K562 (cell line): ENCODE measurements at places on chromosomes 6 and 20. TPM values are rescaled to one million over a fixed set of nuclear protein-coding genes. Genes with fewer than 3 reads are reported as not detected.

APCDD1L gene
- total RNA-seq = not detected in 2 replicates

CLPSL1 gene
- total RNA-seq = not detected in 2 replicates

CCN6 gene
- total RNA-seq = 0.47 TPM in 1 of 2 replicates, not detected in the other

PAQR8 gene
- 5.4 and 7.1 TPM in 2 replicates for total RNA-seq

ANKRD66 gene
- total RNA-seq = not detected in 2 replicates

TTK gene
- total RNA-seq = 37.7 and 38.3 TPM in 2 replicates

NKX2-4 gene
- total RNA-seq = not detected in 2 replicates

HLA-DMB gene
- 0.18 and 0.38 TPM in 2 replicates for total RNA-seq

DEF6 gene
- total RNA-seq = 30.9 and 37.8 TPM in 2 replicates

CST4 gene
- total RNA-seq = not detected in 2 replicates

BCAS4 gene
- 1.5 and 2.0 TPM in 2 replicates for total RNA-seq

PRND gene
- total RNA-seq = not detected in 2 replicates

DNA sequence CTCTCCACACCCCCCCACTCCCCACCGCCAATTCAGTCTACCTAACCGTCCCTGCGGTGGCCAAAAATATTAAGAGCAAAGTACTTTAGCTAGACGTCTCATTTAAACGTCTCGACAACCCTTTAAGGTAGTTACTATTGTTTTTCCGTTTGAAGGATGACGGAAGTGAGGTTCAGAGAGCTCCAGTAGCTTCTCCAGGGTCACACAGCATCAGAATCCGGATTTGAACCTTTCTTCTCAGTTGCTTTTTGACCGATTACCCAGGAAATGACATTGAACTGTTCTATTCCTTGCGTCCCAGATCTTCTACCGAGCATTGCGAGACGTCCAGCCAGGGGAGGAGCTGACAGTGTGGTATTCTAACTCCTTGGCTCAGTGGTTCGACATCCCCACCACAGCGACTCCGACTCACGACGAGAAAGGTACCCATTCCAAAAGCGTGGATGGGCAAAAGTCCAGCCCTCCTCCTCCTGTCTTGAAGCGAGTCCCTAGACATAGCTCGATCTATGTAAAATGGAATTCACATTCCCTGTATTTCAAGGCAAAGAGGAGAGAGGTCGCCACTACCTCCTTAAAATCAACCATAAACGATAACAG, 2.4 kb downstream of the PRDM13 start:
- DNase-seq = no peak

DNA sequence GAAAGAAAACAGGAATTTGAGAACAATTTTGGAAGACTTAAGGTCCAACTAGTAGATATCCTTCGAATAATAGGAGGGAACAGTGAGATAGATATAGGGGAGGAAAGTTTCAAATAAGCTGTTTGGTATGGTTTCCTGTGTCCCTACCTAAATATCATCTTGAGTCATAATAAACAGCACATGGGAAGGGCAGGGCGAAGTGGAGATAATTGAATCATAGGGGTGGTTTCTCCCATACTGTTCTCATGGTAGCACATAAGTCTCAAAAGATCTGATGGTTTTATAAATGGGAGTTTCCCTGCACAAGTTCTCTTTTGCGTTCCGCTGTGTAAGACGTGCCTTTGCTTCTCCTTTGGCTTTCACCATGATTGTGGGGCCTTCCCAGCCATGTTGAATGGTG, 39.5 kb upstream of the ENPP5 start:
- no peak for DNase-seq

DNA sequence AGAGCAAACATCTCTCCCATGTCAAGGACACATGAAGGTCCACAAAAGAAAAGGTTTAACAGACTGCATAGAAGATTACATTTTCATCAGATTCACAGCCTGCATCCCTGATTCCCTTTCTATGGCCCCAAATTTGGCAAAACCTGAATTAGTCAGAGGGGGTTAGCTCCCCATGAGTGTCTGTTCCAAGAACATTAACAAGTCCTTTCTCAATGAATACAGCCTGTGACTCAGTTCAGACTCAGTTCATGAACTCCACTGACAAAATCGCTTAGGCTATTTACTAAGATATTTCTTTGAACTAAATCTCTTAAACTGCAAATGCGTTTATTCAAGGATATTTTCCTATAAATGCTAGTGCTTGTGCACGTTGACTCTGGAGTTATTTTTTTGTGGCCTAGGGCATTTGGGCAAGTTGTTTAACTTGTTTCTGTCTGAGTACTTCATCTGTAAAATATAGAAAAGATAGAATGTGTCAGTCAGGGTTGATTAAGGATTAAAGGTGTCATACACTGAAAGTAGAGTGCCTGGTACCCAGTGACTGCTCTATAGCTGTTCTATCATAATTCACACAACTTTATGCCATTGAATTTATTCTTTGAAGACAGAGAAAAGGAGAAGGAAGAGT, 422.6 kb downstream of the HTR1B start:
- DNase-seq = no peak

GRCh38 chr6:68633281-68633971, 1.7 kb upstream of the ADGRB3 start:
- DNase-seq = no peak

DNA sequence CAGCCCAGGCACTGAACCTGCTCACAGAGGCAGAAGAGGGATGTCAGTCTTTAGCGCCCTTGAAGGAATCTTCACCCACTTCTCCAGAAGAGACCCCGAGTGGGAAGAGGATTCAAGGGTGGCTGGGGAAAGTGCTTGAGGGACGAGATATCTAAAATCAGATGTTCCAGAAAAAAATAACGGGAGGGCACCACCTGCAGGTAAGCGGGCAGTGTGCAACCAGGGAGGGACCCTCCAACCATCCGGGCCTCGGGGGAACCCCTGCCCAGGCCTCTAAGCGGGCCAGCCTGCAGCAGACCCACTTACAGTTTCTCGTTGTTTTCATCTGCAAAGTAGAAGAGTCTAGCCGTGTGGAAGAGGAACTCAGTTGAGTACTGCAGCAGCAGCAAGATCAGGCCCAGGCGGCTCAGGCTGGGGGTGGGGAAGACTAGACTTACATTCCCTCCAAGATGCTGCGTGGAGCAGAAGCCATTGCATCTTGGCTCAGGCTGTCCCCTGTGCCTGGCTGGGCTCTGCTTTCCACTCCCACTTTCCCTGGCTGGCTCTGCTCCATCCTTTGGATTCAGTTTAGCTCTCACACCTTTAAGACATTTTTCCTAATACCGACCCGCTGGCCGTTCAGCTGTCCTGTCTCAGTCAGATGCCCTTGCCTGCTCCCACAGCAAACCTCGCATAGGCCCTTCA, 71.0 kb downstream of the TRAM2 start:
- DNase-seq = no peak

DNA sequence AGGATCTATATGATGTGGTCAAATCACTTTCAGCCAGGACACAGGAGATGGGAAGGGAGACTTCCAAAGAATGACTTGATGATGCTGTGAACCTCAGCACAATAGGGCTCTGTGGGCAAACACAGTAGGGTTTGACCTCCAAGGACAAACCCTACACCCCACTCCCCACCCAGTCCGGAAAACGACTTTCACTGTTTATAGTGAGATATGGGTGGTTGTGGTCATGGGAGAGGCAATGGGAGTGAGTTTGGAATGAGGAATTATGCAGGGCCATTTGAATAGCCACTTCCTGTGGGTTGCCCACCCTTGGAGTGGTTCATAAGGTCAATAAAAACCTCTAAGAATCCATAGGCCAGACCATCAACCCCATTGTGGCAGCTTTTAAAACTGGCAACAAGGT, 38.4 kb upstream of the PRND start:
- no peak for DNase-seq

GRCh38 chr6:107676042-107676441, 148.1 kb downstream of the SCML4 start:
- DNase-seq = no peak

GRCh38 chr6:50829049-50829448, 10.4 kb downstream of the TFAP2B start:
- no peak for DNase-seq

GRCh38 chr20:34558320-34559218, at the start of gene MAP1LC3A:
Gene MAP1LC3A, plus strand, starts transcription at chr20:34558718. Its CDS starts 151 bp downstream, at chr20:34558869.
- DNase-seq = peak; percentile 68

DNA sequence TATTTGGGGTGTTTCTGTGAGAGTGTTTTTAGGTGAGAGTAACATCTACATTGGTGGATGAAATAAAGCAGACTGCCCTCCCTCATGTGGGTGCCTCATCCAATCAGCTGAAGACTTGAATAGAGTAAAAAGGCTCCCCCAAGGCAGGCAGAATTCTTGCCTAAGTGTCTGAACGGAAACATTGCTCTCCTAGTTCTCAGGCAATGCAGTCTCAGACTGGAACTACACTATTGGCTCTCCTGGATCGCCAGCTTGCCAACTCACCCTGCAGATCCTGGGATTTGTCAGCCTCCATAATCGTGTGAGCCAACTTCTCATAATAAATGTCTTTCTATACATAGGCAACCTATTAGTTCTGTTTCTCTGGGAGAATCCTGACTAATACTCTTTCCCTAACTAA, 5.5 kb upstream of the TMEM170B start:
- DNase-seq = no peak

- DNase-seq = no peak
Measured at GRCh38 chr6:136763255-136763654, 29.0 kb downstream of the MAP3K5 start.

GRCh38 chr6:83055366-83055964, 10.2 kb downstream of the UBE3D start:
- peak; percentile 59 for DNase-seq

DNA sequence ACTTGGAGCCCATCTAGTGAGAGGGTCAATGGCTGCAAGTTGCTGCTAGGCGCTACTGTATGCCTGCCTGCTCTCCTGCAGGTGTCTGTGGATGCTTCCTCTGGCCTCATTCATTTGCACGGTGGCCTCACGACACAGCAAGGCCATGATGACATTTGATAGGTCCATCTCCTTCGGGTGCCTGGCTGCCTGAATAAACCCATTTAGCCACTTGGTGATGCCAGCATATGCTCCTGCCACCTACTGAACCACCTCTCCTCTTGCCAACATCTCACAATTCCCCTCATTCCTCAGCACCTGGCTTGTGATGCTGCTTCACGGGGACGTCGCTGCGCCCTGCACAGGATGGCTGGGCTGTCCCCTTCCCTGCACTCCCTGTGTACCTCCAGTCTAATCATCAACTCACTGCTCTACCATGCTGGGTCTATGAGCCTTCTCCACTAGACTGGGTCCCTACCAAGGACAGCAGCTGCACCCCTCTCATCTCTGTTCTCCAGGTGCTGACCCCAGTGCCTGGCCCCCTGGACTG, 51.1 kb downstream of the AGPAT4 start:
- DNase-seq = no peak

- peak; percentile 38 for DNase-seq
Measured at GRCh38 chr6:24522228-24523176, 27.7 kb downstream of the ALDH5A1 start.

- DNase-seq = no peak
Measured at GRCh38 chr20:21710341-21710740, 4.9 kb downstream of the PAX1 start.

GRCh38 chr6:89084954-89085353, 4.4 kb downstream of the PNRC1 start:
- no peak for DNase-seq

DNA sequence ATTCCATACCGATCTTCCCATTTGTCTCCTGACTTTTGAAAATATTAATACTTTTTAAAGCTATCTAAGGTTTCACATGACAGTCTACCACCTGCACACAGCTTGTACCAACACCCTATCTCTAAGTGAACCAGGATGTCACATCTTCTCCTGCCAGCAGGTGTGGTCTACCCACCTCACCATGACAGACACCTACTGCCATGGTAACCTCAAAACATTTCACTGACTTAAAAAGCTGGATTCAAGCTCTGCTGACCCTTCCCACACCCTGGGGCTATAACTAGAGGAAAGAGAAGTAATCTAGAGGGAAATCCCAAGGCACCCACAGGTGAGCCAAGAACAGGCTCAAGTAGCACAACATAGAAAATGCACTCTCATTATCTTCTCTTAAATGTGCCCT, 1.2 kb downstream of the SLC17A3 start:
- DNase-seq = no peak

DNA sequence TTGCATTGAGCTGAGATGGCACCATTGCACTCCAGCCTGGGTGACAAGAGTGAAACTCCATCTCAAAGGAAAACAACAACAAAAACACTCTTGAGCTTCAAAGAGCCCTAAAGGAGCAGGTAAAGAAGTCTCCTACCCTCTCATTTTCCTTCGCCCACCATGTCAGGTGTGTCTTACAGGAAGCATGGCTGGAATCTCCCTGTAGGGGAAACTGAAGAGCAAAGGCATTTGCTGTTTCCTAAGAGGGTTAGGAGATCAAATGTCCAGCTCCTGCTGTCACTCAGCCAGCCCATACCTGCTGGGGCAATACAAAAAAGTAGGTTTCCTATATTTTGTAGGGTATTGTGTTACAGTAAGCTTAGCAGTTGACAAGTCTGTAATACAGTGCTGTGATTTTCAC, 43.3 kb downstream of the SPATA2 start:
- DNase-seq = no peak

- no peak for DNase-seq
Measured at GRCh38 chr6:88368071-88368787, 202.1 kb upstream of the CNR1 start.

GRCh38 chr6:148507774-148508173, 165.1 kb downstream of the SASH1 start:
- DNase-seq = no peak

DNA sequence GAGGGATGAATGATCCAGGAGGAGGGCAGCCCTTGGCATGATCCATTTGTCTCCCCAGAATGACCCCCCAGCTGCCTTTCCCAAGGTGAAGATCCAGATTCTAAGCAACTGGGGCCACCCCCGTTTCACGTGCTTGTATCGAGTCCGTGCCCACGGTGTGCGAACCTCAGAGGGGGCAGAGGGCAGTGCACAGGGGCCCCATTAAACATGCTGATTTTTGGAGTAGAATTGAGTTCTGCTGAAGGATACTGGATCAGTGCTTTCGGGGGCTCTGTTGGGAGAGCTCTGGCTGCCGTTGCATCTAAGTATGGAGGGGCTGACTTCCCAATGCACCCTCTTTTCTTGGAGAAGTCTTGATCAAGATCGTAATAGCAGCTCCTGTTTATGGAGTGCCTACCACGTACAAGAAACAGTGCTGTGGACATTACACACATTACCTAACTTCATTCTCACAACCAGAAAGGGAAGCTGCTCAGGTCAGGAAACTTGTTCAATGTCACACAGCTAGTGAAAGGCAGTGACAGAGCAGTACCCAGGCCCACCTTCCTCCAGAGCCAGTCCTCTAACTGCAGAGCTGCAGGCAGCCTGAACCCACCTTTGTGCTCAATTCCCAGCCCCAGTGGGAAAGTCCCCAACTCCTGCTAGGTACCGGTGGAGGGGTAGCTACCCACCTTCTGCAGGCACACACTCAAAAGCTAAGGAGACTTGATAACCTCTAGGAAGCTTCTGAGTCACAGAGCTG, 5.4 kb downstream of the SPAG4 start:
- DNase-seq = no peak

DNA sequence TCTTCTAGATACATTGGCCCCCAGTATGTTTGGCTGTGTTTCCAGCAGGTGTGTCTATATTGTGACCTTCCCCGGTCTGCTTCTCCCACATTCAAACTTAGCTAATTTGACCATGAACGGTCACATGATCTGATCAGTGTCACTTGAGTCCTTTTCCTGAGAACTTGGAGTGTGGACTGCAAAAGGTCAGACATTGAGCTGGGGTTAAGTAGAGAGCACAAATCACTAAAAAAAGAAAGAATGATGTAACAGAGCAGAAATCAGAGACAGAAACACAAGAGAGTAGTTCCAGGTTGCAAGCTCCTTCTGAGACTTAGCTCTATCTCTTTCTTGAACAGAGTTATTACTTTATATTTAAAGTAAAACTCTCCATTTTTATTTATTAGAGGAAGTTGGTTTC, 733.9 kb downstream of the CBLN4 start:
- DNase-seq = no peak
